ENCODE measurements at places on chromosomes 5 and 9.

DNA sequence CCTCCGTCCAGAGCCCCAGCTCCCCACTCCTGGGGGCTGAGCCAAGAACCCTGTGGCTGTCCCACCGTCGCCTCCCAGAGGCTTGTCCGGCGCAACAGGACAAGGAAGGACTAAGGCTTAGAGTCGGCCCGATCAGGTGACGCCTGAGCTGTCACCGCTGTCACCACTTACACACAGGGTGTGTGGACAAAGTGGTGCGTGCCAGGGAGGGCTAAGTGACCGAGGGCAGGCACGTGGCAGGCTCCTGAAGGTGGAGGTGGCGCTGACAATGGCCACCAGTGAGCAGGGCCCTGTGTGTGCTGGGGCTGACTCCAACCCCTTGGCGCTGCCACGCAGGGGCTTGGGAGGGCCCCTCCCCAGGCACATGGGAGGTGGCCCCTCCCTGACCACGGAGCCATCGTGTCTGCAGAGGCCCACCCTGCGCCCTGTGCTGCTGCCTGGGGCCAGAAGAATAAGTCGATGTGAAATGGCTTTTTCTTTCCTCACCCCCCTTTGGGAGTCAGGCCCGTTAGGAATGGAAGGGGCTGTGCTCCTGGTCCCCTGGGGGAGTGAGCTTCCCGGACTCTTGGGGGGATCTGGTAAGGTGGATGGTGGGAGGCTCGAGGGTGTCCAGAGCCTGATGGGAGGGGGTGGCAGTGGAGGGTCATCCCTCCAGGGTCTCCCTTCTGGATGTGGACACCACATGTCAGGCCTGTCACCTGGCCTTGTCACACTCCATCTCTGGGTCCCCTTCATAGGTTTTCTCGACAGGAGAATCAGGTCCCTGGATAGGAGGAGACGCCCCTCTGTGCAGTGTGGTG, 2.6 kb upstream of the GPSM1 start:
- DNase-seq: no peak

- DNase-seq: no peak
These were observed 3.9 kb downstream of the SPARC start for GRCh38 chr5:151682751-151683331.

DNA sequence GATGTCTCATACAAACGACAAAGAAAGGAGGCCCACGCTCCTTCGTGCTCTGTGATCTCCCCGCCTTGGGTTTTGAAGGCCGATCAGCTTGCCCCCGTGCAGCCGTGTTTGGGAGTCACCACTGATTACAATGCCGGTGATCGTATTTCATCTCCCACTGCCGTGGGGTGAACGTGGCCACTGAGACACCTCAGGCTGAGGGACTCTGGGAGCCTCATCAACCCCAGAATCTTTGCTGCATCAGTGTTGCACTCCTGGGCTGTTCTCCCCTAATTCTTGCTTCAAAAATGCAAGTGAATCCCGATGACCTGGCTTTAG, 194.2 kb downstream of the HSPA4 start:
- DNase-seq: no peak

GRCh38 chr5:150153957-150154617, 1.6 kb downstream of the PDGFRB start:
- DNase-seq: no peak

DNA sequence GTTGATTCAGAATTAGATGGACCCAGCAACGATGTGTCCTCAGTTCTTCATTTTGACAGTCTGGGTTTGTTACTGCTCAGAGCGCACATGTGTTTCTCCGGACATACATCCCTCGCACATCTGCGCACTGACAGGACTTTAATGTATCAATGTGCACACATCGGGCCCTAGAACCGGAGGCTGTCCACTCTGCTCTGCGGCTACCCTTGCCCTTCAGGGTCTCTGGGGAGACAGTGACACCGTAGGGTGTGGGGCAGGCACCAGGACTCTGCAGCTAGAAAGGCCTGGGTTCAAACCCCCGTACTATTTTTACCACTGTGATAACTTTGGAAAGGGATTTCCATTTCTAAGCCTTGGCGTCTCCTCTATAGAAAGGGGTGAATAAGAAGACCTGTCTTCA, 23.5 kb upstream of the LPCAT1 start:
- DNase-seq: no peak

GRCh38 chr5:132095424-132095972, 21.9 kb downstream of the CSF2 start:
- no peak for DNase-seq

DNA sequence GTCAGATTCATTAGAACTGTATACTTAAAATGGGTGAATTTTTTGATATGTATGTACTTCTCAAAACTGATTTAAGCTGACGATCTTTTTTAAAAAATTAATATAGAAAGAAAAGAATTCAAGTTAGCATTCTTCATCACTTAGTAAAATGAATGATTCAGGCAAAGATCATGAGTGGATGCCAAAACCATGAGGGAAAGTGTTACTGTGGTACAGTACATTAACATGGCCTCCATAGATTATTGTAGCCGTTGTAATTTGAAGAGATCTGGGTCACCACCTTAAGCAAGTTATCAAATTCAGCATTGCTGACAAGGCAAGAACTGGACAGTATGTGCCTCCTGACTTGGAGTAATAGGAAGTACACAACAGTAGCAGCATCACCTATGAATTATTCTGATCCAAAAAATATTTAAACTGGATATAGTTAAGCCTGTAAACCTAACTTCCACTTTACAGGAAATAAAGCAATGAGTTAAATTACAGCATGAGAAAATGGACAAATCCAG, 29.7 kb downstream of the C9orf85 start:
- DNase-seq: no peak

All from right lung (tissue), 10 donors.